ENCODE measurements at places on chromosomes 12 and 14.

DNA sequence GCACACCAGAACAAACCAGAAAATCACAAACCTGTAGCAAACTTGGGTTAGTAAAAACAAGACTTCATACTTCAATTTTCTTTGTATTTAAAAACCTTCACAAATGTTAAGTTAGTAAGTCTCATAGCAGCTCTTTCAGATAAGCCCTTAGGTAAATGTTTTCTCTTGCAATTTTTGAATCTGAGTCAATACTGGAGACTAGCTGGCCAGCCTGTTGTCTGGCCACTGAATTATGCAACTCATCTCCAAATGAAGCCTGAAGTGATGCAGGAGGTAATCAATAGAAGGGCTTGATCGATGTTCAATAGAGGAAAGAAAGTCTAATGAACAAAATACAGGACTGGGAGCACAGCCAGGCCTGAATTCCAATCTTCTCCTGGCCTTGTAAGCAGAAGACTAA lies 465.2 kb downstream of the LRIG3 start:
- DNase-seq, result no peak

DNA sequence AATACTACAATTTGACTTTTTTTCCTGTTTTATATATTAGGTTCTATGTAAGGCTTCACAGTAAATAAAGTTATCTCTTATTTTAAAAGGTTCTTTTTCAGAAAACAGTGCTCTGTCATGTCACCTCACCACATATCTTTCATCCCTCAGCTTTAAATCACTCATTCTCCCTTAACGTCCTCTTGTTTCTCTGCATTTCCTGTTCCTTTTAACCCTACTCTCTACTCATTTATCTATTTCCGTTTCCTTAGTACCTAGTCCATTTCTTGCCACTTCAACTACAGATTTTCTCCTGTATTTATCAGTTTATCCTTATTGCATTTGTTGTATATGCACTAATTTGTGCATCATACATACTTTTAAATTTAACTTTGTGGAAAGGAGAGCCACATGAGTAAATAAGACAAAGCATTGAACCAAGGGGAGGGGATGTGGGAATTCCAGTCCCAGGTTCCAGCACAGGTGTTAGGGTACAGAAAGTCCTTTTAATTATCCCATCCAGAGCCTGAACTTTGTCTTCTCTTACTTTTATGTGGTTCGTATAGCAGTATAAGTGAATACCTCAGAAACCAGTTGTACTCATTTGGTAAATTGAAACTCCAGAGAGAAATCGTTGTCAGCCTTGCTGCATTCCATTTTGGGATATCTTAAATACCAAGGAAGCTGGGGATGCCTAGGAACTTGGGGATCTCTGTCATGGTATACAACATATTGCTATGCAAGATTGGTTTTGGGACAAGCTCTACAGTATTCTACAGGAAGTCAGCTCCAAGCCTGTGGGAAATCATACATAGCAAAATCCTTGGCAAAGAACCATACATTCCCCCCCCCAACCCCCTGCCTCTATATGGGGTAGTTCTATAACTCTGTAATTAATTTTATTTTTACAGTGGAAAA lies 120.5 kb downstream of the DIP2B start:
- no peak for DNase-seq

DNA sequence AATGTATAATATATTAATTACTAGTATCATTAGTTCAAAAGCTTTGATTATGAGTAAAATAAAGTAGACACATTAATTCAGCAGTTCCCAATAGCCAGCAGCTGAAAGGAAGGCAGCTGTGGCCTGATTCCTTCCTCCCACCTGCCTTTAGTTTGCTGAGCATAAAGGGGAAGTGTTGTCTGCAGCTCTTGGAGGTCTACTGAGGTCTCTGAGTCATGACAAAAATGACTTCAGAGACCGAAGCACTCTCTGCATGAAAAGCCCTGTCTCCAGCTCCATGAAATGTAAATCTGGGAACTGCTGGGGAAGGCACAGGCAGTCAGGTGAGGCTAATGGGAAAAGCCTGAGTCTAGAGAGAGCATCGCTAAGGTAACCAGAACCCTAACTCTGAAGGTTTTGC lies 165.4 kb downstream of the NRXN3 start:
- no peak for DNase-seq

DNA sequence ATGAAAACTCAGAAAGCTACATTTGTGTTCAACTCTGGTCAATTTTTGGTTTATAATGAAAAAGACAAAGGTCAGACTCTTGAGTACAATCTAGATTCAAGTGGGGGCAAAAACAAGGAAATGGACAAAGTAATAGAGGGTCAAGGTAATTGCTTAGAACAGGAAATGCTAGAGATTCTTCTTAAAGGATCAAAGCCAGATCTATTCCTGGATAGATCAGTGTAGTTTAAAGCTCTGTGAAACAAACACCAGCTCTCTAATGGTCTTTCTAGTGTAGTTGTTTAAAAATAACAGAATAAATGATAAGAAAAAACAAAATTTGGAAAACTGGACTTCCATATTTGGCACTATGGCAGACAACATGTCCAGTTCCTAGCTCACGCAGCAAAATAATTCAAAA lies 70.7 kb upstream of the SLC8A3 start:
- DNase-seq, result no peak

DNA sequence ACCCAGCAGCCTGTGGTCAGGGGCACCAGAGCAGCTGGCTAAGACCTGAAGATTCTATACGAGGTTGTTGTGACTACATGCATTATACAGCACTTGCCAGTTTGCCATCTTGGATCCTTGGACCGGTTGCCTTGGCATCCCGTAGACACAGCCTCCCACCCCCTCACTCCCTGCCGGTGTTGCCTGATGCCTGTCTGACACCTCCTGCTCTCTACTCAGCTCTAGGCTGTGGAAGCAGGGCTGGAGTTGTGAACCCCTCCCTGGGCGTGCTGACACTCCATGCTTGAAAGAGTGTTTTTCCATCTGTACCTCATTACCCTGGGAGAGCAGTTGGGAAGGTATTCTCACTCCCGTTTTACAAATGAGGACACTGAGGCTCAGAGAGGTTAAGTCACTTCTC lies 2.5 kb downstream of the CHGA start:
- DNase-seq, result no peak

- DNase-seq, result peak; percentile 88
These were observed 27.6 kb upstream of the RPLP0 start for GRCh38 chr12:120228291-120229070.

- peak; percentile 39 for DNase-seq
These were observed 6.9 kb downstream of the TBC1D15 start for GRCh38 chr12:71846322-71846940.

DNA sequence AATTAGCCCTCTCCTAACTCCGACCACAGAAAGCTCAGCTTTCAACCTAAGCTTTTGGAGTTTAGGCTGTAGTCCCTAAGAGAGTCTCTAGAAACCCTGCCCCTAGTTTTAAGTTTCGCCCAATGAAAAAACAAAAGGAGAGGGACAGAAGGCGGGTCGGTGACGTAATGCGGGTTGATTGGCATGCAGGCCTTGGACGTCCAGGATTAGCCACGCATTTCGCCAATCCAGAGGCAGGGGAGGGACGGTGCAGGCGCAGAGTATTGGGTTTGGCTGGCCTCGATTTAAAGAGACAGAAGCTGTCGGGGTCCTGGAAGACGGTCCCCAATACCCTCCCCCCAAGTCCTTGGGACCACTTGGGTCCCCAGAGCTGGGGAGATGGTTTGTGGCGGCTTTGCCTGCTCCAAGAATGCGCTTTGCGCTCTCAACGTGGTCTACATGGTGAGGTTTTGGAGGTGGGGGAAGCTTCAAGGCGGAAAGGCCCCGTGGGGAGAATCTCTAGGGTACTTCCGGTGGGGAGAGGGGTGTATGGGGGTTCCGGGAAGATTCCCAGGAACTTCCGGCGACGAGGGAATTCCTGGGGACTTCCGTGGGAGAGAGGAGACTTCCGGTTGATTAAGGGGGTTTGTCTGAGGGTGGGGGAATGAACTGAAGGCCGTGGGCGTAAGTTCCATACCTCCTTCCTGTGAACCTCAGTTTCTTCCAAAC lies at the start of gene TSPAN31:
Gene TSPAN31, plus strand, starts transcription at position 263 of the 708 bp plus-strand sequence. Its CDS starts 116 bp downstream, at position 379.
- DNase-seq, result peak; percentile 96

DNA sequence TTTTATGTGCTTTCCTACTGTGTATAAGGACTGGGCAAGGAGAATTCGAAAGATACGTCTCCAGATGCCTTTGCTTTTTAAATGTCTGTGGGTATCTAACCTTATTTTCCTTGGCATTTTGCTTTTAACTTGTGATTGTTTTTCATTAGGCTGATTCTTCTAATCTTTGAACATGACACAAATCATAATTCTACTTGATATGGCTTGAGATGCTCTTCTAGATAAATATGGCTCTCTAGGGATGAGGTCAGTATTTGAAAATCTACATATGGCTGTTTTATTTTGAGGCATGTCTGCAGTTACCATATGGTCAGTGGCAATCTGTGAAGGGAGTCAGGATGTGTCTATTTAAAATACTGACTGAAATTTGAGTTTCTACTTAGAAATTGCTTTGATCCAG lies 139.2 kb downstream of the SLC2A13 start:
- DNase-seq, result no peak

DNA sequence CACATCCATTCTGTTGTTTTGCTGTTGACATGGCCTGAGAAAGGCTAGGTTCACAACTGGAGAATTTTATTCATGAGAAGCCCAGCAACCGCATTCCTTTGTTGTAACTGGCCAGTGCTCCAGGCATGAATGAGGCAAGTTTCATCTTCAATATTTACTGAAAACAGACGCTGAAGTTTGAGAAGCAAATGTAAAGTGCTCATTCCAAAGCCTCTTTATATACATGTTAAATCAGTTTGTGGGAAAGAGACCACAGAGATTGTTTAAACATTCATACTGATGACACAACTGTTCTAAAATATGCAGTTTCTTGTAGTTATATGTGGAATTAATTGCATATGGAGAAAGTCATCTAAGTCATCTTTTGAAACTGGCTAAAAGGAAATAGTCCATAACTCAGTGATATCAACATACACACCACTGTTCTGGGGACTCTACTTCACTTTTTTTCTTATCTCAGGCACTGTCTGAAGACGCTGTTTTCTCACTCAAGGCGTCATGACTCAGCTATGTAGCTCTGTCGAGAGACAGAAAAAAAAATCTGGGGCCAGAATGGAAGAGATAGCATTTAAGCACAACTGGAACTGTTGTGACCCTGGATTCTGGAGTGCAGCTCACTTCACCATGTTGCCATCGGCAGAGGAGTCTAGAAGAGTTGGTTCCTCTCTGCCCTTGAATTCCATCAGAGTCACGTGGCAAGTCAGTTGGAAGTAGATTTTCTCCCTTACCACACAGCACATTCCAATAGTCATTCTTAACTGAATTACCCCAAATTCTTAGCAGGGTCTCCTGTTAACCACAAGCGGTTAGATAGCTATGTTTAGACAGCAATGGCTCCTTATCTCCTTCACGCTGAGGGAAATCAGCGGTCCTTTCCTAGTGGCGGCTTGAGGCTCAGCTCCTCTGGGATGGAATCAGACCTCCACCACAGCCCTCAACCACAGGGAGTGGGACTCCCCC lies 258.4 kb upstream of the HMGA2 start:
- DNase-seq, result no peak

- no peak for DNase-seq
These were observed 19.4 kb upstream of the CNTN1 start for GRCh38 chr12:40672741-40673271.

GRCh38 chr12:107912421-107913004 lies 138.0 kb downstream of the ASCL4 start:
- no peak for DNase-seq

GRCh38 chr12:71947645-71948105 lies 9.0 kb downstream of the TPH2 start:
- peak; percentile 98 for DNase-seq

- peak; percentile 14 for DNase-seq
These were observed 42.6 kb downstream of the GALNT8 start for GRCh38 chr12:4762773-4763172.

DNA sequence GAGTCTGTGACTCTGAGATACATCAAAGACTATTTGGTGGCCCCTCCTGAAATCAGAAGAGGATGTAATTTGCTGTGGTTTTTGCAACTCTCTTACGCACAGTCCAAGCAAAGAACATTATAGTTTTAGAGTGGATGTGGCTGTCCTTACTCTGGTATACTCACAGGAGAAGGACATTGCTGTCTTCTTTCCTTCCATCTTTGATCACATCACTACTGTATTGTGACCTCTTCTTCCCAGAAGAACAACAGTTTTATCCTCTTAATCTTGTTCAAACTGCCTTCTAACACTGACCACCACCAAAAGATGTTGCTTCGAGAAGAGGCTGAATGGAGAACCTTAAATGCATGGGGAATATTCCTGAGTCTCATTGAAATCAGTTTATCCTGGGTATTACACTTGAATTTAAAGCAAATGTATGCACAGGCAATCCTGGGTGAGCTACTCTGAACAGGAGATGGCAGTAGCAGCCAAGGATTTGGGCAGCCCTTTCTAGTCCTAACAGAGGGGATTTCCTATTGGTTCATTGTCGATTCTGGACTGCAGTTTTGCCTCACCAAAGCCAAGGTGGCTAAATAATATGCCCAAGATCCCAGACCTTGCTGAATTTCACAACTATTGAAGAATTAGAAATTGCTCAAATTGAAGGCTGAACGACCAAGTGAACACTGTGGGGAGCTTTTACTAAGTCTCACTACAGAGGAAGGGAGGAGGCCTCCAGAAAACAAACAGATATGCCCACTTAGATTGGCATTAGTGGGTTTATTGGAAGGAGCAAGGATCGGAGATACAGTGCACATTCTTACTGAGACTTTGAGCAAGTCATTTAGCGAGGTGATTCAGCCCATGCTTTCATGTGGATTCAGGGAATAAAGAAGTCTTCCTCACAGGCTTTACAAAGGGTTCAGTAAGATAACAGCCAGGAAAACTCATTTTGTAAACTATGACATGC lies 282.8 kb downstream of the PAWR start:
- DNase-seq, result no peak

GRCh38 chr12:51827925-51828818 lies 20.3 kb downstream of the FIGNL2 start:
- DNase-seq, result no peak

DNA sequence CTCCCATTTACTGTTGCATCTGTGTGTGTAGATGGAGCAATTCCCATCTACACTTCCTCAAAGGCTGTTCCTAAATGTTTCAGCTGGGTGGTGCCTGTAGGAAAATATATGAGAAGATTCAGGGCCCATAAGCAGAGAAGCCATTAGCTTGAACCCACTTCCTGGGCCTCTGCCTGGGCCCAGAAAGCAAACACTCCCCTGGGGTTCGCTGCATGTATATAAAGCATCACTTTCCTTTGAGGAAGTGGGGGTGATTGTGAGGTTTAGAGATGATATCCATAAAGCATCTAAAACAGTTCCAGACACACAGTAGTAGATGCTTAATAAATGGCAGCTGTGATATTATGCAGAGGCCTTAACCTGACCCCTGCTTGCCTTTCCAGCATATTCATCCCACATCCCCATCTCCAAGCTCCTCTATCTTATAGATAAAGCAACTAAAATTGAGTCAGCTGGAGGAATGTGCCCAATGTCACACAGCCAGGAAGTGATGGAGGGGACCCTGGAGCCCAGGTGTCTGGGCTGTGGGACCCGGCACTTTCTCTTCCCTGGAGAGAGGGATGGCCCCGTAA lies 280.0 kb upstream of the CRY1 start:
- DNase-seq, result no peak

DNA sequence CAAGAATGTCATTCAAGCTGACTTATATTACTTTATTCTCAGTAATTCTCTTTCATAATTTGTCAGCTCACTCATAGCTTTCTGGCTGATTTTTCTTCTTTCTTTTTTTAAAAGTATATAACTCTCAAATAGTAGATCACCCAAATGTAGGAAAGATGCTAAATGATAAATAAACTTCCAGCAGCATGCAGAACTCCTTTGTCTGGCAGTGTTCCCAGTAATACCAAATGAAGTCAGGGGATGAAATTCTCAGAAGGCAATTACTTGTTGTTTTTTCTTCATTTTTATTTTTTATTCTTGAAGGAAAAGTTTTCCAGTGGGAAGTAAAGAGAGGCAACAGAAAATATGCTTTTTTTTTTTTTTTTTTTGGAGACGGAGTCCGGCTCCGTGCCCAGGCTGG lies 133.3 kb upstream of the SLCO1C1 start:
- DNase-seq, result no peak

All from SHP77 (cell line).